Activated CD8-positive, alpha-beta memory T cell treated with anti-CD3 and anti-CD28 coated beads for 4 hours (primary cell): ENCODE measurements at places on chromosomes 3 and 15.

DNA sequence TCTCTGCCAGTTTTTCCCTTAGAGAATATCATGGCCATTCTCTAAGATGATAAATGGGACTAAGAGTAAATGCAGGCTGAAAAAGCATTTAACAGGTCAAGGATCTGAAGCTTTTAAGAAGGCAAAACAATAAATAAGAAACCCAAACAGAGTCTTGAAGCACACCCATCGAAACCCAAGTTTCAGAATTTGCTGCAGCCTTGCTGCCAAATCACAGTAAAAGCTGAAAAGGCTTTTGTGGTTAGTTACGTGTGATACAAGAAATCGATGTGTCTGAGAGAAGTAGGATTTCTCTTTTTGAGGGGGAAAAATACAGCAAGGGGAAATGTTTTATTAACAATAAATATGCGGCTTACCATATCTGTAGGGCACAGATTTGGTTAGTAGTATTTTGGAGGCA, 92.0 kb downstream of the IGF1R start:
- DNase-seq: no peak

GRCh38 chr15:55588070-55588814, at the start of gene PYGO1:
PYGO1 (minus strand) TSS chr15:55588345; CDS start chr15:55587883, 462 bp downstream.
- DNase-seq: peak; percentile 6

- DNase-seq: no peak
Measured at GRCh38 chr15:57542505-57542817, 49.2 kb upstream of the MYZAP start.

- no peak for DNase-seq
Measured at GRCh38 chr15:84082739-84083138, 152.8 kb upstream of the GOLGA6L4 start.

- no peak for DNase-seq
Measured at GRCh38 chr15:80010131-80010673, 39.2 kb upstream of the BCL2A1 start.

GRCh38 chr15:58748040-58748851, 1.3 kb downstream of the ADAM10 start:
- DNase-seq: no peak

- DNase-seq: no peak
Measured at GRCh38 chr15:25891081-25891480, 28.0 kb upstream of the ATP10A start.

DNA sequence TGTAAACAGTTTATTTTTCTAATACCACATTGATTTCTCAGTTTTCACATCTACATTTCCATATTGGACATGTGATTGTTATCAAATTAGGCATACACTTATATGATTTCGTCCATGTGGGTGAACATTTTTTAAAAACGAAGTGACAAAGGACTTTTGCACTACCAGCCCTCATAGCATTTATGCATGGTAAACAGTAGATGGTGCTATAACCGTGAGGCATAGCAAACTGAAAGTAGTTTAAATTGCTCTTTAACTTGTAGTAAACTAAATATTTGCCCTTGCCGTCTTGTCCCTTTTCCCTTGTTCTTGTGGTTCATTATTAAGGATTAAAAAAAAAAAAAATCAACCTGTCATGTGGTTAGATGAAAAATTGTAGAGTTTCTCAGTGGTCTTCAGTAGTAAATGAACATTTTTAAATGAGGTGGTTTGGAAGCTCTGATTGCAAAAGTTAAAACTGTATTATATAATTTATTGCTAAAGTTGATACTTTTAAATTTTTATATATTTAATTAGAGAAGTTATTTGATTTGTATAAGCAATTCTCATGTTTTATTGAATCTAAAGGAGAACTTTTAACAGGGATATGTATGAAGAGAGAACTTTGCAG, 24.0 kb downstream of the STX19 start:
- DNase-seq: no peak

DNA sequence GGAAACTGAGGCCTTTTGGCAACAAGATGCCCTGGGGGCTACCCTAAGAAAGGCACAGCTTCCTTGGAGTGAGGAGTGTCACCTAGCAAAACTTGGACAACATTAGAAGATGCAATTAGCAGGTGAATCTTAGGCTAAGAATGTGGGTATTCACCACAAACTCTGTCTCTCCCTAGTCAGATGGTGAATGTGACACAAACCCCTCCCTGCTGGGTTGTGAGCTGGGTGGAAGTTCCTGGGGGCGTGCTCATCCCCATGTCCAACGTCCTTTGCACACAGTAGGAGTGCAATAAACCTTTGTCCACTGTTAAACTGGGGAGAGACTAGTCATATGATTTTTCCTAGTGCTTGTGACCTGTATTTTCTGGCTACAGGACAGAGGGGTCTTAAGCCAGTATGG, 67.1 kb upstream of the SH3GL3 start:
- no peak for DNase-seq

GRCh38 chr3:48402907-48403306, 27.0 kb downstream of the PLXNB1 start:
- no peak for DNase-seq

DNA sequence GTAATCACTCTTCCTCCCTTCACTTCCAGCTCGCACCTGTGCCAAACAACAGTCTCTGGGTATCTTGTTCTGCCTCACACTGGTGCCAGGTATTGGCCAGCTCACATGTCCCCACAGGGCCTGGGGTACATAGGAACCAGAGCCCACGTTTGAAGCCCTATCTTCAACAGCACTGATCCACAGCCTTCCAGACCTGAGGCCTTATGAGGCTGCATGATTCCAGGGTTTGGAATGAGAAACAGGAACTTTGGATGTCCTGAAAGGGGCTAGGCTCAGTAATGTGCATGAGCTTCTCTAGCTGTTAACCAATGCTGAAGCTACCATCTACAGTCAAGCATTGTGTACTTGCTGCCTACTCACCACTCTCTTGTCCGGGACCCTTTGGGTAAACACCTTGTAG, 92.4 kb downstream of the GPR156 start:
- no peak for DNase-seq

DNA sequence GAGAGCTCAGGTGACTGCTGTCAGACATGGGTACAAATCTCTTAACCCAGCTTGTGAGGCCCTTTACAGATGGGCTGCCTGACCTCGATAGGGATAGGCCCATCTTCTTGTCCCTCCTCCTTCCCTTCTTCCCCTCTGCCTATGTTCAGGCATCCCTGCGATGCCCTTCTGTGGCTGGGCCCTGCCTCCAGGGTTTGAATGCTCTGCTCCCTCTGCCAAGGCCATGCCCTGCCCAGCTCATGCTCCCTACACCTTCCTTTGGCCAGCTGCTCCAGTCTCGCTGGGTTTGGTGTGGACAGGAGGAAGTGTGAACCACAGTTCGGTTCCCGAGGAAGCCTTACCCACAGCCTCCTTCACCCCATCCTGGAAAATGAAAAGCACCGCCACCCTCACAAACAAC, 4.3 kb downstream of the FYCO1 start:
- DNase-seq: no peak

DNA sequence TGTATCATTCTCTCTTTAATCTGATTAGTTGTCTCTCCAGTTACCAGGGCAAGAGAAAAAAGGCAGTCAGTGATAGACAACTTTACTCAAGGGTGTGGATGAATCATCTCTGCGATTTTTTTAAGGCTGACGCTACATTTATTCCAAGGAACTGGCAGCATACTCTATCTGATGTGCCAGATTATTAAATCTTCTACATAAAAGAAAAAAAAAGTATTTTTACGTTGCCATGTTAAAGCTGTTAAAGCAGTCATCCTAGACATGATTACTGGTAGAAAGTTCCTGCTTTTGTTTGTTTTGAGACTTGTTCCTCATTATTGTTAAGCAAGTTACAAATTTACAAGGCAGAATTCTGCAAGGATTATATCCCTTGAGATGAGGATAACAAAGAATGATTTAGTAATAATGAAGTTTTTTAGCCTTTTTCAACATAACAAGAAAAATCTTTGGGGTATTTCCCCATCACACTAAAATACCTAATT, 121.7 kb downstream of the CBLB start:
- DNase-seq: no peak

- no peak for DNase-seq
Measured at GRCh38 chr3:108292905-108293328, 3.4 kb upstream of the HHLA2 start.

DNA sequence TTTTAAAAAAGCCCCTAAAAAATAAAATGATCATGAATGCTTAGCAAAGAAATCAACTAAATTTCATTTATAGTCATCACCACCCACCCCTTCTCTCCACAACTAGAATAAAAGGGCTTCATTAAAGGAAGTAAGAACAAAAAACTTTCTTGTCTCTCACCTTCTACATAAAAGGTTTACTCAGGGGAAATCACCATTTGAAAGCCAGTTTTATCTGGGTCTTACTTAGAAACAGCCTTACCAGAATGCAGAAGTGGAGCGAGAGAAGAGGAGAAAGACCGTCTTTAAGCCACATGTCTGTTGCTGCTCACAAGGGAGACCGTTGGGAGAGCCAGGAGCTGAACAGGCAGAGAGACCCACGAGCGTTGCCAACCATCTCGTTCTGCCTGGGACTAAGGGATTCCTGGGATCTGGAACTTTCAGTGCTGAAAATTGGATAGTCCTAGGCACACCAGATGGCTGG, 350.1 kb upstream of the PROK2 start:
- no peak for DNase-seq

GRCh38 chr3:136187868-136188267, 8.3 kb downstream of the MSL2 start:
- DNase-seq: no peak

- no peak for DNase-seq
Measured at GRCh38 chr3:152436707-152437590, 168.2 kb downstream of the MBNL1 start.
